ENCODE measurements at places on chromosomes 16 and 17.

GRCh38 chr16:13435415-13435814, 484.5 kb upstream of the ERCC4 start:
- DNase-seq = no peak

DNA sequence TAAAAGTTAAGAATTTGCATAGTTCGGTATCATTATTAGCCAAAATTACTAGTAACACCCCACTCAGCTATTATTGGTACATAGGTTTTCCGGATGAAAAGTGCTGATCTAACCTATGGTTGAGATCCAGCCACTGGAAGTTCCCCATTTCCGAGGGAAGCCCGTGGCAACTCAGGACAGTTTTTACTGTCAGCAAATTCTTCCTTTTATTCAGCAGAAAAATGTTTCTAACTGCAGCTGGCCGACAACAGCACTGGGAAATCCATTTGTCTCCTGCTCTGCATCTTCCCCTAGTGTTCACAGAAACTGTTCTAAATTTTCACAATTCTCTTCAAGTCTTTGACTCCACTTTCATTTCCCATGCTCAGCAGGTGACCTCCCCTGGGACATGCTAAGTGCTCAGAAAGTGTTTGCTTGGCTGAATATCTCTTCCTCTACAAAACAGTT, 15.5 kb upstream of the MMD start:
- DNase-seq = no peak

- no peak for DNase-seq
Observed at GRCh38 chr16:5059386-5060072, 6.2 kb downstream of the C16orf89 start.

GRCh38 chr16:3065069-3065741, at the start of gene IL32:
Gene IL32 (plus strand): TSS chr16:3065640. CDS start chr16:3065812, 172 bp downstream.
- DNase-seq = peak; percentile 65

GRCh38 chr16:82629441-82630027, 2.8 kb downstream of the CDH13 start:
- no peak for DNase-seq

GRCh38 chr17:14803826-14804225, 461.3 kb downstream of the PMP22 start:
- no peak for DNase-seq

- DNase-seq = peak; percentile 27
Observed at GRCh38 chr17:49715717-49716279, 8.0 kb upstream of the SLC35B1 start.

- no peak for DNase-seq
Observed at GRCh38 chr16:68900009-68900408, 56.7 kb downstream of the TANGO6 start.

- no peak for DNase-seq
Observed at GRCh38 chr17:49360796-49361128, 1.3 kb downstream of the ZNF652 start.

DNA sequence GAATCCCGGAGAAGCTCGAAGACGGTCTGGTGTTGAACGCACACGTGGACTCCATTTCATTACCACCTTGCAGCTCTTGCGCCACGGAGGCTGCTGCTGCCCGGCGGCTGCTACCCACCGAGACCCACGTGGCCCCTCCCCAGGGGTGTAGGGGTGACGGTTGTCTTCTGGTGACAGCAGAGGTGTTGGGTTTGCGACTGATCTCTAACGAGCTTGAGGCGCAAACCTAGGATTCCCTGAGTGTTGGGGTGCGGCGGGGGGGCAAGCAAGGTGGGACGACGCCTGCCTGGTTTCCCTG, 1.7 kb upstream of the CBX4 start:
- DNase-seq = no peak

DNA sequence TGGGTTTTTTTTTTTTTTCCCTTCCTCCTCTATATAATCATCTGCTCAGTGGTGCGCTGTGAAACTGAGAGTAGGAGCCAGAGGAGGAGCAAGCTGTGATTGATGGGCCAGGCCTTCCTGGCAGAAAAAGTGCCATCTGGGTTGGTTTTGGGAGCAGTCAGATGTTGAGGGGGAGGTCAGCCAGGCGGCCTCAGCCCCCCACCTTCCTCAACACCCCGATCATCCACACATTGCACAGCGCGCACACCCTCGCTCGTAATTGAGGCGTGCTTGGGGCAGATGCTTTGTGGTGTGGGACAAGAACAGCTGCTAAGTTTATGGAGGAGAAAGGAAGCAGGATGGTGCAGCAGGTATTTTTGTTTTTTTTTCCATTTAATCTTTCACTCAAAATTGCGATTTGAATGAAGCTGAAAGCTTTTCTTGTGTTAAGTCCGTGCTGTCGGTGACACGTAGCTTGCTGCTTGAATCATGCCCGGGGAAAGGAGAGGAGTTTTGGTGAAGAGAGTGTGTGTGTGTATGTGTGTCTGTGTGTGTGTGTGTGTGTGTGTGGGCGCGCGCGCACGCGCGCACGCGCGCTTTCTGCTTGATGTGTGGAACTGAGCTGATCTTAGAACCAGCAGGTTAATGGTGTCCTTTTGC, 177.4 kb downstream of the RBFOX1 start:
- DNase-seq = no peak

GRCh38 chr17:67819722-67820121, 5.6 kb upstream of the BPTF start:
- DNase-seq = no peak

GRCh38 chr16:67236563-67237395, 9.8 kb downstream of the TMEM208 start:
- no peak for DNase-seq

- DNase-seq = no peak
Observed at GRCh38 chr16:27520982-27521673, 28.6 kb downstream of the GTF3C1 start.

DNA sequence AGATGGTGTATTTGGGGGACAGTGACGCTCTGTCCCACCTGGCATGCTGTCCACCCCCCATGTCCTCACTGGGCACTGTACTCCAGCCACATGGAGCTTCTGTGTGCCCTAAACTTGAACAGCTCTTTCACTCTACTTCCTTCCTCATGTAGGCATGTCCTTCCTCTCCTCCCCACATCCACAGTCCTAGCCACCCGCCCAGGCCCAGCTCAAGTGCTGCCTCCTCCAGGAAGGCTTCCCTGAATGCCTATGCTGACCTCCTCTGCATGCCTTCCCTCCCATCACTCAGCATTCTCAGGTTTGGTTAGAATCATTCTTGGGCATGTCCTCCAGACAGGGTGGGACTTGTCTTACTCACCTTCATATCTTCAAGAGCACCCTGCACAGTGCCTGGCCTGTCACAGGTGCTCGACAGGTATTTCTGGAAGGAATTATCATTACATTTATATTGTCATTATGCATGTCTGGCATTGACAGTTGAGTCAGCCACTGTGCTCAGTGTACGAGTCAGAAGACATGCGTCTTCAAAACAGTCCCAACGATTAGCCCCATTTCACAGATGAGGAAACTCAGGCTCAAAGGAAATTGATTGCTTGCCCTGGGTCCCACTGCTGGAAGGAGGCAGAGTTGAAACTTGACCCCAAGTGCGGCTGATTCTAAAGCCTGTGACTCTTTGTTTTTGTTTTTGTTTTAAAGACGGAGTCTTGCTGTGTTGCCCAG, 42.1 kb upstream of the TOB1 start:
- no peak for DNase-seq

- no peak for DNase-seq
Observed at GRCh38 chr16:72202014-72202413, 30.1 kb upstream of the PMFBP1 start.

Measured in stimulated activated CD4-positive, alpha-beta T cell treated with anti-CD3 and anti-CD28 coated beads, Interleukin-1b, Interleukin-23, amount 100 ng/mL, for 4 hours (primary cell).